ENCODE measurements at places on chromosomes 12 and 14.

GRCh38 chr14:68703093-68703492 lies 89.8 kb downstream of the ZFP36L1 start:
- no peak for DNase-seq

GRCh38 chr12:68532204-68532886 lies 78.4 kb upstream of the RAP1B start:
- DNase-seq, result no peak

DNA sequence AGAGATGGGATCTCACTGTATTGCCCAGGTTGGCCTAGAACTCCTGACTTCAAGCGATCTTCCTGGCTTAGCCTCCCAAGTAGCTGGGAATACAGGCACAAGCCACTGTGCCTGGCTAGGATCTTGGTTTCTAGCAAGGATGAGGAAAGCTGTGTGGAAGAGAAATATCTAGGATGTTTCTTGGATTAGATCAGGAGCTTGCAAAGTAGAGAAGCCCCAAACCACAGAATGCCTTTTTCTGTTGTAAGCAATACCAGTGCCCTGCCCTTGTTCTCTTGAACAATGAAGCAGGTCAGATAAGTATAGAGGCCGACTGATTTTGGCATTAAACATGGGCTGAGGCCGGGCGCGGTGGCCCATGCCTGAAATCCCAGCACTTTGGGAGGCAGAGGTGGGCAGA lies 44.3 kb upstream of the STRN3 start:
- no peak for DNase-seq

GRCh38 chr14:96090441-96091148 lies 51.4 kb downstream of the C14orf132 start:
- no peak for DNase-seq

DNA sequence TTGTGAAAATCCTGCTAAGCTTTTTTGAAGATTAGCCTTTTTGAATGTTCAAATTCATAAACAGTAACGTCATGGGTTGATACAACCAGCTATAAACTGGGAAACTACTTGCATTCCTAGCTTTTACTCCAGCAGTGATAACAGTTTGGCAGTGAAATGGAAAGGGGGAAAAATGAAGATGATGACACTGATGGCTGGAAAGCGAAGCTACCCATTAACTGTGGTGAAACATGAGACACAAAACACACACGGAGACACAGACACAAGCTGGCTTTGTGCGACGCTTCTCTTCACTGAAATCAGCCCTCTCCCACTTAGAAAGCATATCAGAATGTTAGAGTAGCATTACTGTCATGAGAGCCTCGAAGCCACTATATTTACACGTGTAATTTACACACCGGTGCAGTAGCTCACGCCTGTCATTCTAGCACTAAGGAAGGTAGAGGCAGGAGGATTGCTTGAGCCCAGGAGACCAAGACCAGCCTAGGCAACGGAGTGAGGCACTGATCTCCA lies 15.7 kb downstream of the VPS37B start:
- DNase-seq, result no peak

DNA sequence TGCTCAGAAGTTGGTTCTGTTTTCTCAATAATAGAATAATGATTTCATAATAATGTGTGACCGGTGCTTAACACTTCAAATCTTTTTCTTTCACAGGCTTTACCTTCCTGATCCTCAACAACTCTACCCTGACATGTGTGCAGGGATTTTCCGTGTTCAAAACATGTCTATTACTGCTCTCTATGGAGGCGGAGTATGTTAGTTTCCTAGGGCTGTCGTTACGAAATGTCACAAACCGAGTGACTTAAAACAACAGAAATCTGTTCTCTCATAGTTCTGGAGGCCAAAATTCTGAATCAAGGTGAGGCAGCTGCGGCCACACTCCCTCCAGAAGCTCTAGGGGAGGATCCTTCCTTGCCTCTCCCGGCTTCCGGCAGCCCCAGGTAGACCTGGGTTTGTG lies 186.2 kb upstream of the VASH1 start:
- DNase-seq, result no peak

DNA sequence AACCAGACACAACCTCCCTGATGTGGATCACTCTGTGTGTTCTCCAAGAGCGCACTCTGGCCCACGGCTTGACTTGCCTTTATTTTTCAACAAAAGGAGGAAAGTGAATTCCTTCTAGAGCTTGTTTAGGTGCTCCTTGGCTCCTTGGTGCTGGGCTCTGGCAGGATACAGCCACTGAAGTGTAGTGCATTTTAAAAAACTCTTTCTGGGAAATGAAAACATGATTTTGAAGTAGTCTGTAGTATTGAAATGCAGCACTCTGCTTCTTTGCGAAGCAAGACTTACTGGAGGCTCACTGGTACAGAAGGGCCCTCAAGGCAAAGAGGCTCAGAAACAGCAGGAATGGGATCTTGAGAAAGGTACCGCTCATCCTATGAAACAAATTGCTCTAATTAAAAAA lies 81.6 kb downstream of the PTCSC3 start:
- no peak for DNase-seq

- DNase-seq, result no peak
Measured at GRCh38 chr12:59080101-59080500, 159.8 kb upstream of the LRIG3 start.

DNA sequence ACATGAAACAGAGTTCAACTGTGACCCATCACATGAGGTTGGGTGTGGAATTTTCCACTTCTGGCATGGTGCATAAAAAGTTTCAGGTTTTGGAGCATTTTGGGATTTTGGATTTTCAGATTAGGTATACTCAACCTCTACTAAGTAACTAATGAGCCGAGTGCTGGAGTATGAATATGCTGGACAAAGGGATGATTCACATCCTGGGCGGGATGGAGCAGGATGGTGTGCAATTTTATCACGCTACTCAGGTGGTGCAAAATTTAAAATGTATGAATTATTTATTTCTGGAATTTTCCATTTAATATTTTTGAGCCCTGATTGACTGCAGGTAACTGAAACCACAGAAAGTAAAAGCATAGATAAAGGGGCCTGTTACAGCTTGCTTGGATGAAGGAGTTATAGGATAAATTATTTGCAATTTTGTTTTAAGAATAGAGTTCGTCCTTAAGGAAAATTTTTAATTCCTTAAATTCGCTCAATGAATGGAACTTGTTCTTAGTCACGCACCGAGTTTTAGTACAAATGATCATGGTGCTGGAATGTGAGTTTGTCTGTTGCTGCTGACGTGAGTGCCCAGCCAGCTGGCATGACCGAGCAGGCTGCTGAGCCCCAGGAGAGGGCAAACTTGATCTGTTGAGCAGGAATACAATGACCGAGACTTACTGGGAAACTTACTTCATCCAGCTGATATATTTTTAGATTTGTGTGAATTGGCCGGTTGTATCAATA lies 176.3 kb downstream of the ESR2 start:
- DNase-seq, result no peak

GRCh38 chr12:57611827-57612710 lies 834 bp downstream of the ARHGEF25 start:
- DNase-seq, result no peak

DNA sequence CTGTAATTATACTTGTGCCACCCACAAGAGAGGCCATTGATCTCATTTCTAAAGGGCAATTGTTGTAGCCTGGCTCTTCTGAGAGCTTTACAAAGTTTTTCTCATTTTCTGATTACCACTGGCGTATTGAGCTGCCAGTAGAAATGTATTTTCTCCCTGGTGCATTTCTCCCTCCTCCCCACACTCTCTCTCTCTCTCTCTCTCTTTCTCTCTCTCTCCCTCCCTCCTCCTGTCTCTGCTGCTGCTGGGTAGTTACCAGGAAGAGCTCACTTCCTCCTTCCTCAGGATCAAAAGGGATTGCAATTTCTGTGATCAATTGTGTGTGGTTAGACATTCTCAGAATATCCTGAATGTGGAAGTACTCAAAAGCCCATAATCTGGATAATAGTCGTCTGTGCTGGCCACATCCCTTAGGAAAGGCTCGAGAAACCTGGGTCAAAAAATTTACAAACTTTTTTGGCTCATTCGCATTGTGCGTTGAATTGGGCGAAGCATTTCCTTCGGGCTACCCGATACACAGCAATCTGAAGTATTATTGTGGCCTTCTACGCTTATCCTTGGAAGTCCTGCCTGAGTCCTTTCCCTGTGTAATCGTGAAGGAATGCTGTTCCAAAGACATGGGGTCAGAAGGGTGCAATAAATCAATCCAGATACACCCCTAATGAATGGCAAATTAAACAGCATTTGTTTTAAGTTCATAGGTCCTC lies 254.8 kb downstream of the MSRB3 start:
- DNase-seq, result no peak

- DNase-seq, result no peak
Measured at GRCh38 chr12:92619730-92620684, 82.8 kb upstream of the PLEKHG7 start.

DNA sequence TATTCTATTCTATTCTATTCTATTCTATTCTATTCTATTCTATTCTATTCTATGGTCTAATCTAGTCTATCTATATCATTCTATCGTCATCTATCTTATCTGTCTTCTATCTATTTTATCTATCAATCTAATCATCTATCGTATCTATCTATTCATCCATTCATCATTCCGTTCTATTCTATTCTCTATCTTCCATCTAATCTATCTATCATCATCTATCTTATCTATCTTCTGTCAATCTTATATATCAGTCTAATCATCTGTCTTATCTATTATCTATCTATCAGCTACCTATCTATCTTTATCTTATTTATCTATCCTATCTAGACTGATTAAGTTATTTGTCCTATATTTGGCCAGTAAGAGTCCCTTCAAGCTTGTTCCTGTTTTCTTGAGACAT lies 831.5 kb upstream of the TMEM132C start:
- no peak for DNase-seq

DNA sequence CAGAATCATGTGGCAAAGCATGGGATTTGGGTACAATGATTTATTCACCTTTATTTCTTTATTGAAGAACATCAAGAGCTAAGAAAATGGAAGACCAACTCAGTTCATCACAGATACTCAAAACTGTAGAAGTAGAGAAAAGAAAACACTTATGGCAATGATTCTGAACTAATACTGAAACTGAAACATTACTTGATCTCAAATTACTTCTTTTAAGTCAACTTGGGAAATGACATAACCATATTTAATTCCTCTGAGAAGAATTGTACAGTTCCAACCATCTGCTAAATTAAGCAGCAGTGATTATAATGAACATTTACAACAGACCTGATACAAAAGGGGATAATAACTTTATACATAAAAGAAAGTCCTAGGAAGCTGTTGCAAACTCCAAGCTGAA lies 466.5 kb downstream of the TMTC2 start:
- DNase-seq, result no peak

DNA sequence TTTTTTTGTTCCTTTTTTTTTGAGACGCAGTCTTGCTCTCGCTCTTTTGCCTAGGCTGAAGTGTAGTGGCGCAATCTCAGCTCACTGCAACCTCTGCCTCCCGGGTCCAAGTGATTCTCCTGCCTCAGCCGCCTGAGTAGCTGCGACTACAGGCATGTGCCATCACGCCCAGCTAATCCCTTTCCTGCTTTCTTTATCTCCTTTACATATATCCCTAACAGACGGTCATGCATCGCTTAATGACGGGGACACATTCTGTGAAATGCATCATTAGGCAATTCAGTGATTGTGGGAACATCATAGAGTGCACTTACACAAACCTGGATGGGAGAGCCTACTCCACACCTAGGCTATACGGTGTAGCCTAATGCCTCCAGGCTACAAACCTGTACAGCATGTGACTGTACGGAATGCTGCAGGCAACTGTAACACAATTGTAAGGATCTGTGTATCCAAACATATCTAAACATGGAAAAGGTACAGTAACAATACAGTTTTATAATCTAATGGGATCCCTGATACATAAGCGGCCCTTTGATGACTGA lies 32.8 kb downstream of the NOS1 start:
- DNase-seq, result no peak

DNA sequence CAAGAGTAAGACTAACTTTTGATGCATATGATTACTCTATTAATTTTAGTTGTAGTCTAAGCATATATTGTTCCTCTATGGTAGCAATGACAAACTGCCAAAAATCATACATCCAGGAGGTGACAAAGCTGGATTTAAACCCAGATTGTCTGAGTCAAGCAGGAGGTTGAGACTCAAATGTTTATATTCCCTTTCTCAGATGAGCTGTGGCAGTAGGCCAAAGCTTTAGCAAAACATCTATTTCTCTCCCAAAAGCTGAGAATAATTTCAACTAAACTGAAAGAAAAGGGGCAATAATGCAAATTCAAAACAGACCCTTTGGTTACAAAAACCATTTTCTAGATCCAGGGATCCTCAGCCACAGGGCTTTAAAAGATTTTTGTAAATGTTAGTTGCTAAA lies 173.6 kb downstream of the SEC23A start:
- no peak for DNase-seq

DNA sequence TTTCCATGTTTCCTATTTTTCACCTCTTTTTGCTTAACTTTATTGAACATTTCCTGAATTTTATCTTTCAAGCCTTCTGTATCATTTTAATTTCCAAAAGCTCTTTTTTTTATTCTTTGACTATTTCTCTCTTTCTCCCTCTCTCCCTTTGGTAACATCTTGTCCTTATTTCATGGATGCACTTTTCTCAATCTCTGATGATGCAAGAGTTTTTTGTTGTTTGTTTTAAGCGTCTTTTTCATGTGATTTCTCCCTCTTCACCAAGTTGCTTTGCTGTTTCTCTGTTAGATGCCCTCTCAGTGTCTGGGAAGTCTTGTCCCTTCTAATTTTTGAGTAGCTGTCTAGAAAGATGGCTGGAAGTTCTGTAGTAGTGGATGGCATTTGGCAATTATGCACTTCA lies 62.6 kb downstream of the ANO6 start:
- DNase-seq, result no peak

DNA sequence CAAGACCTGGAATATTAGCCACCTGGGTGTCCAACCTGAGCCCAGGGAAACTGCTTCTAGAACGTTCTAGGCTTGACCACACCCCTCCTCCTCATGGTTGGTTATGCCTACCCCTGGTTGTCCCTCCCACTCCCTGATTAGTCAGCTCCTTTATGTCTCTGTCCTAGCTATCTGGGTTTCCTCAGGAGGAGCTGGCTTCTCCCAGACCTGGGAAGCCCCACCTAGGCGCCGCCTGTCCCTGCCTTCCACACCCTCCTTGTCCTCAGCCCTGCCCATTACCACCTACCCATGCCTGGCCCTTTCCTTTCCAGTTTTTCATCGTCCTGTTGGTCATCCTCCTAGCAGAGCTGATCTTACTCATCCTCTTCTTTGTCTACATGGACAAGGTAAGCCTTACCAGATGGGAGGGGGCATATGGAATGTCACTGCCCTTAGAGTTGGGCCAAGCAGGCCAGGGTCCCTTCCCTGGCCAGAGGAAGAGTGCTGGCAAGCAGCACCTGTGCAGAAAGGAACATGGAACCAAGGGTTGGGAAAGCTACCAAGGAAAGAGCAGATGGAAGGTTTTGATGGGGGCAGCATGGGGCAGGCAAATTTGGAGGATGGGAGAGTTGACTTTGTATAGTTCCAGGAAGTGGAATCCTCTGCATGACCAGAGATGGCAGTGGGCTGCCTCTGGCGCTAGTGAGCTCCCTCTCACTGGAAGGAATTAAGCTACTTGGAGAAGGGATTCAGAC lies 201.7 kb downstream of the TSPAN9 start:
- no peak for DNase-seq

GRCh38 chr12:47156167-47156736 lies 76.5 kb upstream of the AMIGO2 start:
- no peak for DNase-seq
